ENCODE measurements at places on chromosomes 5 and 9. TPM values are rescaled to one million over a fixed set of nuclear protein-coding genes. Genes with fewer than 3 reads are reported as not detected.

LCN12 gene
- total RNA-seq: not detected

SPINK4 gene
- not detected for total RNA-seq

NR6A1 gene
- total RNA-seq: 0.95 TPM

SLC46A2 gene
- total RNA-seq: not detected

AIF1L gene
- total RNA-seq: 19.9 TPM

CDKN2B-AS1 gene
- not detected for total RNA-seq

Data from omental fat pad (tissue), 4 donors.